ENCODE measurements at places on chromosomes 4 and X. TPM values are rescaled to one million over a fixed set of nuclear protein-coding genes. Genes with fewer than 3 reads are reported as not detected.

CLNK gene
- total RNA-seq = not detected

CXCL11 gene
- not detected for total RNA-seq

JAKMIP1 gene
- 0.28 TPM for total RNA-seq

HS6ST2 gene
- total RNA-seq = not detected

ANK2 gene
- 81.6 TPM for total RNA-seq

GLRA3 gene
- total RNA-seq = not detected

CHST7 gene
- total RNA-seq = 28.0 TPM

GRPEL1 gene
- total RNA-seq = 40.1 TPM

TKTL1 gene
- not detected for total RNA-seq

Data from thoracic aorta (tissue), 2 donors.